Kidney (tissue), 22 donors: ENCODE measurements at places on chromosomes 7 and 10. TPM values are rescaled to one million over a fixed set of nuclear protein-coding genes. Genes with fewer than 3 reads are reported as not detected.

GLUD1 gene
- 346 TPM for polyA plus RNA-seq

LSM8 gene
- polyA plus RNA-seq: 27.4 TPM

ZNF365 gene
- 0.54 TPM for polyA plus RNA-seq

DNTT gene
- polyA plus RNA-seq: not detected

KCNH2 gene
- 1.5 TPM for polyA plus RNA-seq

CUX1 gene
- 71.4 TPM for polyA plus RNA-seq

AOAH gene
- 2.7 TPM for polyA plus RNA-seq

IFIT2 gene
- polyA plus RNA-seq: 6.9 TPM

MRLN gene
- 24.3 TPM for polyA plus RNA-seq

EIF5AL1 gene
- 1.4 TPM for polyA plus RNA-seq

DGKI gene
- 2.5 TPM for polyA plus RNA-seq

CAMK2B gene
- polyA plus RNA-seq: 3.2 TPM

CYP2C8 gene
- polyA plus RNA-seq: 0.69 TPM

RNF32 gene
- 1.6 TPM for polyA plus RNA-seq

GIMAP7 gene
- 36.0 TPM for polyA plus RNA-seq

SEMA3C gene
- 3.9 TPM for polyA plus RNA-seq

CISD1 gene
- 216 TPM for polyA plus RNA-seq

HEPACAM2 gene
- 15.1 TPM for polyA plus RNA-seq

EBLN1 gene
- polyA plus RNA-seq: not detected

LRRD1 gene
- polyA plus RNA-seq: not detected

SEC61G gene
- 277 TPM for polyA plus RNA-seq

RNLS gene
- polyA plus RNA-seq: 19.5 TPM

PANK1 gene
- polyA plus RNA-seq: 31.3 TPM

GRM3 gene
- not detected for polyA plus RNA-seq

PPP1R9A gene
- polyA plus RNA-seq: 2.6 TPM

SLK gene
- 12.3 TPM for polyA plus RNA-seq

MALRD1 gene
- polyA plus RNA-seq: 2.4 TPM
